Fibroblast of skin of left biceps (primary cell): ENCODE measurements at places on chromosomes 16 and 17.

GRCh38 chr17:2053380-2054261 lies 1.3 kb upstream of the HIC1 start:
- no peak for DNase-seq

DNA sequence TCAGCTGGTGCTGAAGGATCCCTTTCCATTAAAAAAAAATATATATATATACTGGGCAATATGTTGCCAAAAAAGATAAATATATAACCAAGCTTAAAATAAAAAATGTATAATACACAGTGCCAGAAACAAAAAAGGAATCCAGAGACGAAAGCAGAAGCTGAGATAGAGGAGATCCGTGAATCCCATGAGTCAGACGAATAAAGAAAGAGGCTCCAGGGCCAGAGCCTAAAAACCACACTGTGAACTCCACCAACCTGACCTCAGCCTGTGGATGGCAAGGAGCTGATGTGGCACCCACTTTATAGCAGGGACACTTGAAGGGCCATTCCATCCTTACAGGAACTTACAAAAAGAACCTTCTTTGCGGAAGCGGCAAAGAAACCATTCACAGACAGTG lies 34.8 kb downstream of the PITPNM3 start:
- no peak for DNase-seq

DNA sequence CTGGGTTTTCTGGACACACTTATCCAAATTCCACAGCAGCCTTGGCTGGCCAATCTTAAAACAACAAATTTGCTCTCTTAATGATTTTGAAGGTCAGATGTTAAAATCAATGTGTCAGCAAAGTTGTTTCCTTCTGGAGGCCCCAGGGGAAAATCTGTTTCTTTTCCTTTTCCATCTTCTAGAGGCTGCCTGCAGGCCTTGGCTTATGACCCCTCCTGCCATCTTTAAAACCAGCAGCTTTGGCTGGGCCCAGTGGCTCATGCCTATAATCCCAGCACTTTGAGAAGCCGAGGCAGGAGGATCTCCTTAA lies 3.0 kb downstream of the LGALS9 start:
- no peak for DNase-seq

GRCh38 chr17:28343491-28343932 lies 8.0 kb downstream of the TNFAIP1 start:
- no peak for DNase-seq

- DNase-seq = no peak
These were observed 48.1 kb downstream of the TEX2 start for GRCh38 chr17:64214950-64215349.

GRCh38 chr17:9895923-9896322 lies 9.1 kb downstream of the RCVRN start:
- DNase-seq = no peak

DNA sequence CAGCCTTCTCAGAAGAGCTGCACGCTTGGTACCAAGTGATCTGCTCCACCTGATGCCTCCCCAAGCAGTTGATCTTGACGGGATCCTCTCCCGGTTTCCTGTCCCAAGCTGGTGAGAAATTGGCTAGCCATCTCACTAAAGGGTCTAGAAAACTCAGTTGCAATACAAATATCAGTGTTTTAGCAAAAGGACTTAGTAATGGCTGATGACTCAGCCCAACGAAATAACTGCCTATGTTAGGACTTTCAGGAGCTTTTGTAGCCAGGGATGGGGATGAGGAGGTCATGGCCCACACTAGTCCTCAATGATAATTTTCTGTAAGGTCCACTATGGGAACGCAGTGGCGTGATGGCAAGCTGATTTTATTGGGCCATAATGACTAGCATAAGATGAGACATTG lies 23.3 kb upstream of the ENGASE start:
- DNase-seq = no peak

GRCh38 chr17:1752425-1753262 lies 9.2 kb upstream of the SERPINF1 start:
- DNase-seq = no peak

DNA sequence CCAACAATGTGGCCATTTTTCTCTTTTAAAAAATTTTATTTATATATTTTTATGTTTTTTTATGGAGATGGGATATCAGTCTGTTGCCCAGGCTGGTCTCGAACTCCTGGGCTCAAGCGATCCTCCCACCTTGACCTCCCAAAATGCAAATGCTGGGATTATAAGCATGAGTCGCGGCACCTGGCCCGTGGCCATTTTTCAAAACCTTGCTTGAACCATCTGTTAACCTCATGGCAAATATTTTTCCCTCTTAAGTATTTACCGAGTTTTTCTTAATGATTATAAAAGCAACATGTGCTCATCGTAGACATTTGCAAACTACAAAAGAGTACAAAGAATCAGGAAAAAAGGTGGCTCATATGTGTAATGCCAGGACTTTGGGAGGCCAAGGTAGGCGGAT lies 127.6 kb downstream of the ABCC6 start:
- no peak for DNase-seq

DNA sequence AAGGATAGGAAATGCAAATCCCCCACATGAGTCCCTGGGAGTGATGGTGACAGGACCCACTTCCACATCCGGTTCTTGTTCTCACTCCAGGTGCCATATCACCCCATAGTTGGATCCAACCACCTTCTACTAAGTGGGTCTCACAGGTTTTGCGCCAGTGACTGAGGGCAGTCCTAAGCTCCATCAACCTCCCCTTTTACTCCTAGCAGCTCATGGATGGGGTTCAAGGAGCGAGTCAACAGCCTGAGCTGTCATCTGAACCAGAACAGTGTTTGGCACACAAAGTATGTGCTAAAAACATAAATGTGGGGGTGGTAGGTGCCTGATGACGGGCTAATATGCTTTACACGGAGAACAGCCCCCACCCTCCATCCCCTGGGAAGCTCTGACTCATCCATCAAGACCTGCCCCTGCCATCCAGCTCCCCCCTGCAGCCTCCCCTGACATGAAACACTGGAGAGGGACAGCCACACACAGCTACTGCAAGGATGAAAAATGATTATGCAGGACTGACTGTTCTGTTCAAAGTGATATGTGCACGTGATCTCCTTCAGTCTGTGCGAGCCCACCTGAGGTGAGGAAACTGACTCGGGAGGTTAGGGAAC lies 143.2 kb upstream of the CDH5 start:
- DNase-seq = peak; percentile 79
